ENCODE measurements at places on chromosomes 11 and 22. TPM values are rescaled to one million over a fixed set of nuclear protein-coding genes. Genes with fewer than 3 reads are reported as not detected.

Gene GGTLC3
- not detected for total RNA-seq

Gene C22orf31
- total RNA-seq: not detected

Gene MRGPRX4
- total RNA-seq: not detected

Gene HBG1
- not detected for total RNA-seq

Gene C11orf91
- total RNA-seq: 0.49 TPM

Gene TSSK2
- not detected for total RNA-seq

Gene ANGPTL5
- total RNA-seq: not detected

Gene FEN1
- total RNA-seq: 23.9 TPM

Gene PIWIL4
- 0.62 TPM for total RNA-seq

Gene OR51B6
- total RNA-seq: not detected

Gene CYB5R2
- total RNA-seq: 25.9 TPM

Gene KCNQ1
- total RNA-seq: 6.5 TPM

Gene PGA4
- total RNA-seq: not detected

Gene P2RY6
- 0.22 TPM for total RNA-seq

Gene CLCF1
- 30.7 TPM for total RNA-seq

Gene OSBPL5
- not detected for total RNA-seq

Gene PHETA2
- 2.7 TPM for total RNA-seq

Gene C11orf97
- total RNA-seq: not detected

Gene RASSF10
- total RNA-seq: not detected

Gene SPDYC
- total RNA-seq: not detected

Gene PICK1
- total RNA-seq: 21.5 TPM

Gene OR51S1
- not detected for total RNA-seq

Gene C11orf65
- total RNA-seq: 0.69 TPM

Gene FOXRED2
- total RNA-seq: 3.9 TPM

Gene HBB
- 157 TPM for total RNA-seq

Gene OR5A1
- total RNA-seq: not detected

Gene LSP1
- 301 TPM for total RNA-seq

Gene BLID
- not detected for total RNA-seq

Gene PPM1F
- 21.1 TPM for total RNA-seq

Gene OR52I1
- not detected for total RNA-seq

Gene DLG2
- 2.7 TPM for total RNA-seq

Gene JAM3
- 16.2 TPM for total RNA-seq

Gene IFT27
- total RNA-seq: 26.2 TPM

Gene GAL3ST1
- total RNA-seq: 0.27 TPM

Gene PRG3
- not detected for total RNA-seq

Gene GAS2
- total RNA-seq: 2.6 TPM

Gene OR2AG2
- total RNA-seq: not detected

Gene AMOTL1
- total RNA-seq: 1.0 TPM

Gene BIK
- 2.6 TPM for total RNA-seq

Gene NUP160
- total RNA-seq: 53.2 TPM
